Mesenchymal stem cell (in vitro differentiated cells and primary cell): ENCODE measurements at places on chromosomes 2 and 18.

DNA sequence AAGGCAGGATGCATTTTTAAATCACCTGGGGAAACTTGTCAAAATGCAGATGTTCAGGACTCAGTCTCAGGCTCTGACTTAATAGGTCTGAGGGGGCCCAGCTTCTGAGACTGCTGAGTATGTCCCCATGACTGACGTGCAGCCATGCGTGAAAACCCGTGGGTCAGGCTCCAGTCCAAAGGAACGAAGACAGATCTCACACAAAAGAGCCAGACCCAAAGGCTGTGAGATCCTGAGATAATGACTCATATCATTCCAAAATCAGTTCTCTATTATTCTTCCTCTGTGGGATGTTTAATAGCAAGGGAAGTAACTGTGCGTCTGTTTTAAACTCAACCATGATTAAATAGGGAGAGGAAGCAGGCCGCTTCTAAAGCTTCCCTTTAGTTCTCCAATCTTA lies 107.4 kb upstream of the ACAA2 start:
- DNase-seq, result no peak

GRCh38 chr18:60120231-60120750 lies 220.5 kb downstream of the PMAIP1 start:
- DNase-seq, result no peak

DNA sequence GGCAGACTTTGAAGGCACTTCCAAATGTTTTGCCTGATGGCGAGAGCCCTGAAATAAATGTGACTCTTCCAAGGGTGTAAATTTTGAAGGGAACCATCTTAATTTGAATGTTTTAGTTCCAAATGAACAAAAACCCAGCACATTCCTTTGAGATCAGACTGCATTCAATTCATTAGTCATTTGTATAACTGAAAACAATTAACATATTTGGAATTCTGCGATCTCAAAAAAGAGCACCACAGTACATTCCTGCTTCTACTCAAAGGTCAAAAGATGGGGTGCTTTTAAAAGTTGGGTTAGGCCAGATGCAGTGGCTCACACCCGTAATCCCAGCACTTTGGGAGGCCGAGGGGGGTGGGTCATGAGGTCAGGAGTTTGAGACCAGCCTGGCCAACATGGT lies 38.2 kb upstream of the CHRNA1 start:
- DNase-seq, result no peak

GRCh38 chr18:46809145-46809544 lies 52.3 kb upstream of the ST8SIA5 start:
- no peak for DNase-seq
